ENCODE measurements at places on chromosomes 7 and 10.
A peak's percentile ranks its signal among the peaks of the same experiment; 100 is the strongest.

- DNase-seq, result no peak
Observed at GRCh38 chr7:12987238-12987637, 299.8 kb downstream of the ARL4A start.

DNA sequence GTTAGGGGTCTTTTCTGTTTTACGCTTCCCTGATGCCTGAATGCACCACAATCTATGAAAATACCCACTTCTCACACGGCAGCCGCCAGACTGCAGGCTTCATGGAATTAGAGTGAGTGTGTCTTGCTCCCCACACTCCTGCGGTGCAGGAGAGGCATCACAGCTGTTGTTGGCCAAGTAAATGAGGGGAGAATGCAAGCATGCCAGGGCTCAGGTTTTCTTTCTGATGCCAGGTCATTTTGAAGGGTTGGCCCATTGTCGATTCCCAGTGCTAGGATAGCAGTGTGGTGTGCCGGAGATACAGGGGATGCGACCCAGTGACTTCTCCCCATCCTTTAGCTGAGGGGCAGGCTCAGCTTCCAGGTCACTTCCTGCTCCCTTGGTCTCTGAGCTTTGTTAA is 16.3 kb downstream of the CXCL12 start:
- DNase-seq, result peak; percentile 51

DNA sequence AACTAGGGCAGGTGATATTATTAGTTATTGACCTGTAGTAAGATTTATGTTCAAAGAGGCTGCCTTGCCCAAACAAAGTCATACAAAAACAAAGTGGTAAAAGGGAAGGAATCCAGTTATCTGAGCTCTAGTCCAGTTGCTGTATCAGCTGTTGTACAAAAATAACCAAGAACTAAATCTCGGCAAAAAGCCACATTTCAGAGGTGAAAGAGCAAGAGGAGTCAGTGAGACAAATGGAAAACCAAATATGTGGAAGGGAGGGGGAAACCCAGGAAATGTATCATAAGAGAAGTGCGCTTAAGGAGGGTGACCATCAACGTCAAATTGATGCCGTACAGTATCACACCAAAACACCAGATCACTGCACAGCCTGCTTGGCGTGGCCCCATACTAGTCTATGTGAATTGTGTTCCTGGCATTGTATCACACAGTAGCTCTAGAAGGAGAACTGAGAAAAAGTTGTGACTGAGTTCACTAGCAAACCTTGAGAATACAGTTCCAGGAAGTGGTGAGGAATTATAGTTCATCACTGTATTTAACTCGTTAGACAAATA is 6.4 kb downstream of the AGBL3 start:
- DNase-seq, result no peak

DNA sequence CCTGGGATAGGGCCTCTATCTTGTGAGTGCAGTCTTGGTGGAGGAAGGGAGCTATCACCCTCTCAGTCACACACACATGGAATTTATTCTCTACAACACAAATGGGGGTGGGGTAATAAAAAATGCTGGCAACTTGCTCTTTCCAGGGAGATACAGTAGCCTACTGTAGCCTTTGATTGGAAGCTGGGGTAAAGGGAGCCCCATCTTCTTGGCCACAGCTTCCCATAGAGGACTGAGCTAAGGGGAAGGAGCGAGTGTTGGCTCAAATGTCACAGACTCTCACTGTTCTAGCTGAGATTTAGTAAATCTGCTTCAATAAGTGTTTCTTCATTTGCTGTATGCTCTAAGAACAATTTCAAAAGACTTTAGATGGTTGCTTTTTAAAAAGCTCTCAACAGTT is 222.2 kb upstream of the CXCL12 start:
- DNase-seq, result peak; percentile 39

GRCh38 chr10:52308251-52309031 is 5.6 kb upstream of the DKK1 start:
- peak; percentile 77 for DNase-seq

GRCh38 chr10:130894471-130894870 is 417.1 kb downstream of the TCERG1L start:
- DNase-seq, result no peak

- no peak for DNase-seq
Observed at GRCh38 chr7:127872122-127872521, 159.1 kb downstream of the LRRC4 start.

GRCh38 chr7:83610649-83611304 is 38.2 kb downstream of the SEMA3E start:
- no peak for DNase-seq

DNA sequence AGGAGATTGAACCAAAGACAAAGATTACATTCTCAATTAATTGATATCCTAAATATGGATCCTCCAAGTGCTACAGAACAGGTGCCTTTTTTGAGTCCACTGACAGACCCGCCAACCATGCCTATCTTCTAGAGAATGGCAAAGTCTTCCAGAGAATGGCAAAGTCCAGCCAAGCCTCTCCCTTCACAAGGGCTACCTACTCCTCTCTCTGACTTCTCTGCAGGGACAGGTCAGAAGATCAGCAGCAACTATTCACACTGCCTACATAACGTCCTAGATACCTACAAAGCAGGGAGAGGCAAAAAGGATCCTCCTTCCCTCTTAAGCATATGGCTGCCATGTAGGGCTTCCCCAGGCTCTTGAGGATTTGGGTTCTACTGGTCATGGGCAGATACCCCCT is 12.4 kb downstream of the UBE2H start:
- no peak for DNase-seq

DNA sequence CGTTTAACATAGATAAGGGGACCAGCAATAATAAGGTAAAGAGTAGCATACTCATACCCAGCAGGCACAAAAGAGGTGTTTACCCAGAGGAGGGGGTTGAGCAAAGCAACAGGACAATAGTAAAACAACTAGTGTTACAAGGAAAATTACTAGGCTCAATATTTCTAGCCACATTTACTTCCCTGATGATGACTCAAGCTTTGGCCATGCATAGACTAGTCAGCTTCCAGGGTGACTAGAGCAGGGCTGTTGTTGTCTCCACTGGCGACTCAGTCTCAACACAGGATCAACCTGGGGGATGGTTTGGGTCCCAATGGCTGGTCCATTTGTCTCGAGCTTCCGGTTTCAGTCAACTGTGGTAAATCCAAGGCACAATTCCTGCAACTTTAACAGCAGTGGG is 217.7 kb upstream of the KCND2 start:
- DNase-seq, result peak; percentile 75

DNA sequence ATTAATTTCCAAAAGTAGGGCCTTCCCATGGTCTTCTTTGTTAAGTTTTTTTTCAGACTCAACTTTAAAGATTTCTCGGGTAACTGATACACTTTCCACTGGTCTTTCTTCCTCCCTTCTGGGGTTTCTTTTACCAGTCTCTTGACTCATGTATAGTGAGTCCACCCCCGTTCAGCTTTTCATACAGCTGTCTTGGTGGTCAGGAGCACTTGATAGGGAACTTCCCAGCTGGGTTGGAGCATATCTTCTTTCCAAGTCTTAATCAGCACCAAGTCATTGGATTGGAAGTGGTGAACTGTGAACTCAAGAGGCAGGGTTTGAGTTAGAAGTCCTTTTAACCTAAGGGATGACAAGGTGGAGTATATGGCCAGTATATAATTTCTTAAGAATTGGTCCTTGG is 29.2 kb upstream of the ELOVL3 start:
- no peak for DNase-seq

- DNase-seq, result no peak
Observed at GRCh38 chr10:89649051-89649450, 4.0 kb upstream of the PANK1 start.

DNA sequence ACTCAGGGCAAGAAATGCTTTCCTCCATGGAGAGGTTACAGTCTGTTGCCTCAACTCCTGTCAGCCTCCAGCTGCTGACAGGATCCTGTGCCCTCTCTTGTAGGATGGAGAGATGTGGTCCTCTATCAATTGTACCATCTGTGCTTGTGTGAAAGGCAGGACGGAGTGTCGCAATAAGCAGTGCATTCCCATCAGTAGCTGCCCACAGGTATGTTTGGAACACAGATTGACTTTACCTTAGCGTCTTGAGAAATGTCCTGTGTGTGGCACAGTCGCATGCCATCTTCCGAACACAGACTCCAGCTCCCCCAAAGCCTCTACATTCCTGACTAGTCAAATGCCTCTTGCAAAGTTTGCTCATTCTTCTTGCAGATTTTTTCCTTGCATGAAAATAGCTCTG is 152.6 kb downstream of the BMPER start:
- DNase-seq, result peak; percentile 25

DNA sequence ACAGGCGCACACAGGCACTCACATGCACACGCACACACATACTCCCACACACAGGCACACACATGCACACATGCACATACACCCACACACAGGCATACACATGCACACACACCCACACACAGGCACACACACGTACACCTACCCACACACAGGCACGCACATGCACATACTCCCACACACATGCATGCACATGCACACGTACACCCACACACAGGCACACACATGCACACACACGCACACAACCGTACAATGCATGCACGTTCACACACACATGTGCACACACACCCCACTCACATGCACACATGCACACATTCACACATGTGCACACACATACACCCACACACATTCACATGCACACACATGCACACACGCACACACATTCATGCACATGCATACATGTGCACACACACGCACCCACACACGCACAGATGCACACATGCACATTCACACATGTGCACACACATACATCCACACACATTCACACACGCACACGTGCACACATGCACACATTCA is 59.3 kb downstream of the MKI67 start:
- no peak for DNase-seq

- DNase-seq, result no peak
Observed at GRCh38 chr10:86535132-86535882, 13.7 kb upstream of the WAPL start.

DNA sequence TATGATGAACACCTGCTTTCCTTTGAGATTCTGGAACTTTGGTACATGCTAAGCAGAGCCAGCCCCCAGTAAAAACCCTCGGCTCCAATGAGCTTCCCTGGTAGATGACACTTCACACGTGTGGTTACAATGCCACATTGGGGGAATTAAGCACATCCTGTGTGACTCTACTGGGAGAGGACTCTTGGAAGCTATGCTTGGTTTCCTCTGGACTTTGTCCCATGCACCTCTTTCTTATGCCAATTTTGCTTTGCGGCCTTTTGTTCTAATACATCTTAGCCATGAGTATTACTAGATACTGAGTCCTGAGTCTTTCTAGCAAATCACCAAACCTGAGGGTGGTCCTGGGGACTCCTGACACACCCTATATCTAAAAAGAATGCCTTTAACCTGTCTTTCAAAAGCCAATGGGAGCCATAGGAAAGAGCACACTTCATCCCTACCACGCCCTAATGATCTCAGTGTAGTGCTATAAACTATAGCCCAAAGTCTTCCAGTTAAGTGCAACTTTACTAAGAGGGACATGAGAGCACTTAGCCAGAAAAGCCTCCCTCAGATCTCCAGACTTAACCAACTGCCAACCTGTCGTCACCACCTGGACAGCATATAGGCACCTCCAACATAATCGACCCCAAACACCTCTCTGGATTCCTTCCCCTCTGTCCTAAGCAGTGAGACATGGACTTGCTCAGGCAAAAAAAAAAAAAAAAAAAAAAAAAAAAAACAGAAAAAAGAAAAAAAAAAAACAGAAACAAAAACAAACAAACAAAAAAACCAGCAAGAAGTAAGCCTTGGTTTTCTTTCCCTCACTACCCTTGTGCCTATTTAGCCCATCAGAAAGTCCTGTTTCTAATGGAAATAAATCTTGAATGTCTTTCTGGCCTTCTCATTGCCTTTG is 37.4 kb downstream of the CCDC6 start:
- no peak for DNase-seq

DNA sequence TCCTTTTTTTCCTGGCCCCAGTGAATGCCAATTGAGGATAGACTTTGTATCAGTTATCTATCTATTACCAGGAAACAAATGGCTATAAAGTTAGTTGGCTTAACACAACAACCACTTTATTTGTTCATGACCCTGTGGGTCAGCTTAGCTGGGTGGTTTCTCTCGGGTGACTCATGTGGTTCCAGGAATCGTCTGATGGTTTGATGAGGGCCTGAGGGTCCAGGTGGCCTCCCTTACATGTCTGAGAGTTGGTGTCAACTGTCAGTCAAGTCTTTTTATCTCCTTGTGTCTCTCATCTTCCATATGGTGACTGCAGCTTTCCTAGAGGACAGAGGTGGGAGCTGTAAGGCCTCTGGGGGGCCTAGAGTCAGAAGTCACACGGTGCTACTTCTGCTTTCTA is 15.3 kb upstream of the MAPK8 start:
- DNase-seq, result no peak

DNA sequence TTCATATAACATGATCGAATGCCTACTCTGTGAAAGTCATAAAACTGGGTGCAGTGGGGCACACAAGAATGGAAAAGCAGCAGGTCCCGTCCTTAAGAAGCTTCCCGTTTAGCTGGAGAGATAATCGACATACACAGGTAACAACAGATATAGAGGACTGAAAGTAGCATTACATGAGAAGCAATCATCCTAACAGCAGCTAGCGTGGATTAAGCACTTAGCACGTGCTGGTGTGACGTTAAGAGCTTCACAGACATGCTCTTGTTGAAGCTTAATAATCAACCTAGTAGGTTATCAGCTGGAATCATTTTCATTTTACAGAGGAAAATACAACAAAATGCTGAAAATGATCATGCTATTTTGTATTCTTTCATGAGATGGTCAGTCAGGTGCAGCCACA is 184.8 kb downstream of the GPAM start:
- no peak for DNase-seq

GRCh38 chr10:11869743-11870460 is 46.7 kb downstream of the PROSER2 start:
- DNase-seq, result peak; percentile 12

DNA sequence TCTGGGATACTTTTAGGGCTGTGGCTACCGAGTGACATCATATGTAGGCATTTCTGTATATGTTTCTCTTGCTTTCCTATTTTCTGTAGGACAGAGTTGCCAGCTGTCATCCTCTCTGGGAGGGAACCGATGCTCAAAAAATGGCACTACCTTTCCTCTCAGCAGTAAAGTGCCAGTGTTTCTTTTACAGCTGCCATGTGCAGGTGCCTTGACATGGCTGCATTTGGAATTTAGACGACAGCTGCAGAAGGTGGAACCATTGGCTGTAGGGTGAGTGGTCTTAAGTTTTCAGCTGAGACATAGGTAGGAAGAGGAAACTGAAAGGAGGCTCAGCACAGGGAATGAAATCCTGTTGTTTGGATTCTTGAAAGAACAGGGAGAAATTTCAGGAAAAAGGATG is 20.2 kb upstream of the RPA3 start:
- no peak for DNase-seq

DNA sequence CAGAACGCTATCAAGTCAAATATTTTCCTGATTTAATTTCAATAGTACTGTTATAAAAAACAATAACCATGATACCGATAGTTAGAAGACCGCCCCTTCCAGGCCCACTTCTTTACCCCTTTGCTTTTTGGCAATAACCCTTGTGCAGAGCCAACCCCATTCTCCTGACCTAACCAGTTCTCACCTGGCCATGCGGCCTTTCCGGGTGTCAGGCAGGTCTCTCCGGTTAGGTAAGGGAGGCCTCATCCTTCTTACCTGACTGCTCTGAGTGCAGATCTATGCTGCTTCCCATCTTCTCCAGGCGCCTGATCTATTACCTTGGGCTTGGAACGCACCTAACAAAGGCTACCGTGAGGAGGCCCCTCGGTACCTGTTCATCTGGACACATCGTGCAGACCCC is 26.6 kb downstream of the ZMIZ1 start:
- DNase-seq, result no peak

- peak; percentile 63 for DNase-seq
Observed at GRCh38 chr10:33335801-33336581, 1.5 kb upstream of the NRP1 start.

- no peak for DNase-seq
Observed at GRCh38 chr10:27190508-27190907, 35.4 kb downstream of the MASTL start.

All from fibroblast of skin of right quadriceps (primary cell).